ENCODE measurements at places on chromosomes 6 and 20.
A peak's percentile ranks its signal among the peaks of the same experiment; 100 is the strongest.

DNA sequence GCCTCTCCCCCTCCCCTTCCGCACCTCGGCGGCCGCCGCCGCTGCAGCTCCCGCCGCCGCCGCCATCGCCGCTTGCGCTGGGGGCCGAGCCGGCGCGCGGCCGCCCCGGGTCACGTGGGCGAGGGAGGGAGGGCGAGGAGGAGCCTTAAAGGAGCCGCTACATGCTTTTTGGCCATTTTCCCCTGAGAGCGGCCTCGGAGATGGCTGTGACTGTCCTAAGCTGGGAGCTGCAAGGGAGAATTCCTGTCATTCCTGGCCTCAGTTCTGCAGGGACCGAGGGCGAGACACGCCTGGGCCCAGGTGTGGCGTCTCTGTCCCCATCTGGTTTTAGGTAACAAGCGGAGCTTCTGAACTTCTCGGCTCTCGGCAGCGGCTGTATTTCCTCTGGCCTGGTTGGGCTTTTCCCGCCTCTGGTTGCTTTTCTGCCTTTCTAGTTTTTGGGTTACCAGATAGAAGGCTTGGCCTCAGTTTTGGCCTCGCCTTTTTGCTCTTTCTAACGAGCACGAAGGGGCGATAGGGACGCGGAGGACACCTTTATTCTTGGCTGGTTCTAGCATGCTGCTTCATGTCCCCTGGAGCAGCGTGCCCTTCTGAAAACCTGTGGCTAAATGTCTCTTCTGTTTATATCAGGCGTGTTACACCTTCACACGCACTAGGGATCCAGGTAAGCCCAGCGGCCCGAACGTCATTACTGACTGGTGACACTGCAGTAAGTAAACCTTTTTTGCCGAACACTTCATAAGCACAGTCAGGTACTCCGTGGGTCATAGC is at the start of gene EHMT2:
Gene EHMT2 (minus strand): TSS at position 87 of the 771 bp plus-strand sequence. CDS start 21 bp downstream, at position 66.
- peak; percentile 75 for DNase-seq

- no peak for DNase-seq
These were observed 72.6 kb upstream of the PTPRT start for GRCh38 chr20:43262341-43262740.

DNA sequence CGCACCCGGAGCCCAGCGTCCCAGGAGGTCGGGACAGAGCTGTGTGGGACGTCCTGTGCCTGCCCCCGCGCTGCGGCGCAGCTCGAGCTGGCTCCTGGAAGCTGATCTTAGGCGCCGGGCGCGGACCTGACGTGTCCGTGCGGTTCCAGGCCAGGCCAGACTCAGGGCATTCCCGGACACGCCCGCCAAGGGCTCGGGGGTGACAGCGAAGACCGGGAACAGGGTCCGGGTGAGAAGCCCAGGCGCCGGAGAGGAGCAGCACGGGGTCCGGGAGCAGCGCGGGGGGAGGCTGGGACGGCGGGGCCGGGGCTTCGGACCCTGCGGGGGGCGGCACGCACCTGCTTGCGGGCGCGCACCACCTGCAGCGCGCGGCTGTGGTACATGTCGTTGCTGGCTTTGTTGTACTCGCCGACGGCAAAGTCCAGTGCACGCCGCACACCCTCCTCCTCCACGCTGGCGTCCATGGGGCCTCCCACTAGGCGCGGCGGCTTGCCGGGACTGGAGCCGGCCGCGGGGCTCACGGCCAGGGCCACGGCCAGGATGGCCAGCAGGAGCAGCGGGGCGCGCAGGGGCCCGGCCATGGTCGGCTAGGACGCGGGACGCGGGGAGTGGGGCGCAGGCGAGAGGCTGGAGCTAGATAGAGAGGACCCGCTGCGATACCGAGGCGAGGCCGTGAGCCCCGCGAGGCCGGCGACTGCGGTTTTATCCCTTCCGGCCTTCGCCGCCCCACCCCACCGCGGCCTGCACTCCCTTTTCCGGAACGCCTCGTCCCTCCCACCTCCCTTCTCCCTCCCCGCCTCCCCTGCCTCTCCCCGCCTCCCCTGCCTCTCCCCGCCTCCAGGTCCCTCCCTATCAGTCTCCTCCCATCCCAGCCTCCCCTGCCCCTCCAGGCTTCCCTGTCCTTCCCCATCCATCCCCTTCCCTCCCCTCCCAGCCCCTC is at the start of gene CST3:
Gene CST3 (minus strand): TSS at position 674 of the 940 bp plus-strand sequence. CDS start 93 bp downstream, at position 581.
- DNase-seq, result peak; percentile 76

- DNase-seq, result no peak
These were observed 87.3 kb downstream of the FAM120B start for GRCh38 chr6:170393807-170394399.

GRCh38 chr6:3426091-3426926 is 30.5 kb downstream of the SLC22A23 start:
- no peak for DNase-seq

GRCh38 chr6:123533862-123534648 is 102.7 kb downstream of the TRDN start:
- DNase-seq, result no peak

GRCh38 chr6:75291331-75291730 is 6.7 kb upstream of the TMEM30A start:
- DNase-seq, result no peak

DNA sequence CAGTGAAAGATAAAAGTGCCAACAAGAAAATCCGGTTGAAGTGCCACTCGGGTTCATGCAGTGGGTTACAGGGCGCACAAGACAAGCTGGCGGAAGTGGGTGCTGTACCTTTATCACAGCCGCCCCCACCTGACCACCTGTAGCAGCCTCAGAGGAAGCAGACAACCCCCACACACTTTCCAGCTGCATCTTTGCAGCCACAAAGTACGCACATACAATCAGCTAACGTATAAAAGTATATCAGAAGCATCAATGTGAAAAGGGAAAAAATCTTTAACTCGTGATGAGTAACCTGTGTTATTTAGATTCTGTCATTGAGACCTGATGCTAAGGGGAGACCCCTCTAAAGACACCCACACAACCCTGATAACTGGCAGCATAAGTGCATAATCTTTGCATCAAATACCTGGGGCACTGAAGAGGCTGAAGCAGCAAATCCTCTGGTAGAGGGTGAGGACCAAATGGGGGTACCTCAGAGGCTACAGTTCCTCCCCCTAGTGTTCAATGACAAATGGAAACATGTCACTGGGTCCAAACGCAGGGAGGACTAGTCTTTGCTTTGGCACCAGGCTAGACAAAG is 22.1 kb downstream of the BACH2 start:
- DNase-seq, result no peak

DNA sequence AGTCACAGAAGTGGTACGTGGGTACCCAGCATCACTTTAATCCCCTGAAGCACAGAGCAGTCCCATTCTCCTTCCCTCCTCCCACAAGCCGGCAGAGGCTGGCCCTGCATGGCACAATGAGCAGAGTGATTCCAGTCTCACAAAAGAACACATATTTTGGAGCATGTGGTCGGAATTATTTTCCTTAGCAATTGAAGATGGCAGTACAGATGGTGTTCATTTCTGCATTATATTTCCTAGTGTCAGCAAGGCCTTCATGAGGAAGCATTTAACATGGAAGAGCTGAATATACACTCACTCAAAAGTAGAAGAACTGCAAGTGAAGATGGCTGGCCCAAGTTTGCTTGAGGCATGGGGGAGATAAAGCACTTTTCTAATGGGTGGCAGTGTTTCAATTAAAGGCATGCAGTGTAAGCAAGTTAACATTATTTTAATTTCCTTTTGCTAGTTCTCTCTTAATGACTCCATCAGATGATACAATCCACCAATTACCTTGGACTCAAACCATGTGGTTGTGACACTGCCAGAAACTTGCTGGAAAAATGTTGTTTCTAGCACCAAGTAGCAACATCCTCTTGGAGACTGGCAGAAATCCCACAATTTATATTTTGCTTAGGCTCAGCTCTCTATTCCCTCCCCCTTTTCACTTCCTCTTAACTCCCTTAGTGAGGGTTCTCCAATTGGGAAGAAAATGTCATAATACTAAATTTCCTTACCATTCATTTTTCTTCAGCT is 74.4 kb downstream of the ARHGAP18 start:
- no peak for DNase-seq

DNA sequence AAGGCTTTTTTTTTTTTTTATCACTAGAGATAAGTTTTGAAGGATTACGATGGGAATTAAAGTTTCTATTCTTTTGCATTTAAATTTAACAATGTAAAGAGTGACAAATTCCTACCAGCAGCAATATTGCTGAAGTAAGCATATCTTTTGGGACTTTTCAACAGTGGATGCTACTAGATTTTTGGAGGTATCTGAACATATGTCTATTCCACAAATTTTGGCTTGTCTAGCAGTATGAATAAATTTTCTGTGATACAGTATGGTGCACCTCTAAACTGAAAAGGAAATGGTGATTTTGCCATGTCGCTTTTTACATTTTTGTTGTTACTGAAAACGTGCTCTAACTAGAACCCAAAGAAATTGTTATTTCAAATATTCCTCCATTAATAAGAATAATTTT is 368.3 kb upstream of the MANEA start:
- DNase-seq, result no peak

- no peak for DNase-seq
These were observed 6.8 kb downstream of the FOXF2 start for GRCh38 chr6:1395941-1396908.

GRCh38 chr6:133697666-133698065 is 191.2 kb upstream of the TCF21 start:
- DNase-seq, result no peak

DNA sequence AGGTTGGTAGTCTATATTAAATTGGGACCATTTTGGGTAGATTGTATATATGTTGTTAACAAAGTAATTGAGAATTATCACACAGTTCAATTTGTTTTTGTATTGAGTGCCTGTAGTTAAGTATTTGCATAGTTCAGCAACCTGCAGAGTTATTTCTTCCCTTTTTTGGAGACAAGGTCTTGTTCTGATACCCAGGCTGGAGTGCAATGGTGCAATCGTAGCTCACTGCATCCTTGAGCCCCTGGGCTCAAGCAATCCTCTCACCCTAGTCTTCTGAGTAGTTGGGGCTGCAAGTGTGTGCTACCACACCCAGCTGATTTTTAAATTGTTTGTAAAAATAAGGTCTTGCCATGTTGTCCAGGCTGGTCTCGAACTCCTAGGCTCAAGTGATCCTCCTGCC is 250.5 kb downstream of the UTRN start:
- no peak for DNase-seq

GRCh38 chr20:64238851-64239387 is 16.6 kb upstream of the PCMTD2 start:
- no peak for DNase-seq

DNA sequence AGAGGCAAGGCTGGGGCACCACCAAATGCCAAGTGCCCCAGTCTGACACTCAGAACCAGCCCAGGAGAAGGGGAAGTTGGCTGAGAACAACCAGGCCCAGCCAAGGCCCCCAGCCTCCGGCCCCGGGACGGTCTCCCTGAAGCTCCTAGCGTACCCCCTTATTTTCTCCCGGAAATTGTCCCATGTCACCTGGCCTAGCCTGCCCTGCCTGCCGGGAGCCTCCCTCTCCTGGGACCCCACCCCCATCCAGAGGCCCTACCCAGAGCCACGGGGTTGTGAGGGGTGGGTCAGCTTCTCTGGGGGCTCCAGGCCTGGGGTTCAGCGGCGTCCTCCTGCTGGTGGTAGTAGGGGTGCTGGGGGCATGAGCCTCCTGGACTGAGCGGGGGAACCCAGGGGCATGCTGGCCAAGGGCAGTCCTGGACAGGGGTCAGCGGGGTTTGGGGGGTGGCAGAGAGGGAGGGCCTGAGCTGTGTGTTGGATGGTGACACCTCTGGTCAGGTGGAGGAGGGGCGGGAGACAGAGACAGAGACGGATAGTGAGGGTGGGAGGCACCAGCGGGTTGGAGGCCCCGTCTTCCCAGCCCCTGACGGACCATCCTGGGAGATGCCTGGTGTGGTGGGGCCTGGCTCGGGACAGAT is 7.9 kb upstream of the SLCO4A1 start:
- DNase-seq, result no peak
